ENCODE measurements at places on chromosomes 11 and 22. TPM values are rescaled to one million over a fixed set of nuclear protein-coding genes. Genes with fewer than 3 reads are reported as not detected.

Gene APOA5
- total RNA-seq: not detected

Gene AQP11
- total RNA-seq: 0.27 TPM

GRCh38 chr11:95111923-95112540 lies 22.4 kb downstream of the ENDOD1 start:
- no peak for DNase-seq

DNA sequence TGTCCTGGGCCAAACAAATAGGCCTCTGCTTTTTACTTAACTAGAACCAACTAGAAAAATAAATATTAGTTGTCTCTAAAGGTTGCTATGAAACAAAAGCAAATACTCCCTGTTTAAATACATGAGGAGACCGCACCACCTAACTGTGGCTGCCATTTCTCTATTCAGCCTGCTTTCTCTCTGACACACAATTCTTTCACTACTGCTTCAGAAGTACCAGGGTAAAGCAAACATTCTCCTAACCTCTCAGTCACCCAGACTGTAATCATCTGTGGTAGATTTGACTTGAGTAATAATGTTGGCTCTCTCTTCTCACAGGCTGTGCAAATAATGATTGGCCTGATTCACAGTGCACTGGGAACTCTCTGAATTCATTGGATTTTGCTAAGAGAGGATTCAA lies 41.0 kb upstream of the MS4A8 start:
- DNase-seq: no peak

DNA sequence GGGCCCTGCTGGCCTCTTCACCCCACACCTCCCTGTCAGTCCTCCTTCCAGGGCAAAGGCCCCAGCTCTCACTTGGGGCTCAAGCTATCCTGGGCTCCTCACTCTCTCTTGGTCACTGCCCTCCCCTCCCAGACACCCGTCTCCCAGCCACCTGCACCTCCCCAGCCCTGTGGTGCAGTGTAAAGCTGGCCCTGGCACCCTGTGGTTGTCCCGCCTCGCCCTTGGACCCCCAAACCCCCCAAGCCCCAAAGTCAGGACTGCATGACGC lies 16.8 kb upstream of the PPARA start:
- DNase-seq: no peak
